ENCODE measurements at places on chromosomes 3 and 15. TPM values are rescaled to one million over a fixed set of nuclear protein-coding genes. Genes with fewer than 3 reads are reported as not detected.

Gene ALDH1A3
- 25.4 TPM for total RNA-seq

DNA sequence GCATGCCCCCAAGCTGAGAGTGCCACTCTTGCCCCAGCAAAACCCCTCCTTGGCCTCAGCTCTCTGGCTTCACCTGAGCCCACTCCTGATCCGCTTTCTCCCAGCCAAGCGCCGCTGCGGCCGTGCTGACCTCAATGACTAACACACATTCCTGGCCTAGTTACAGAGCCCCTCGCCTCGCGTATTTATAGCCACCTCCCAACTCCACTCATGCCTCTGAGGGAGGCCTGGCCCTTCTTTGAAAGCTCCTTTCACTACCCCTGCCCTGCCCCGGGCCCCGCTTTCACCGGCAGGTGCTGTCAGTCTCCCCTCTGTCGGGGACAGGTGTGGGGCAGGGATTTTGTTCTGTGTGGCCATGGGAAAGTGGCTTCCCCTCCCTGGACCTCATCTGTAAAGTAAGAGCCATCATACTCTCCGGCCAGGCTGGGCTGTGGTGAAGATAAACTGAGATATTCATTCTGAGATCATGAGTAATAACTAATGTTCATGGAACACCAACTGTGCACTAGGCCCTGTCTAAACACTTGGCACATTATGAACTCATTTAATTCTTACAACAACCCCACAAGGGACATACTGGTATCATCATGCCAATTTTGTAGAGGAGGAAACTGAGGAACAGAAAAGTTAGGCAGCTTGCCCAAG lies 13.2 kb upstream of the ATP2B2 start:
- peak; percentile 40 for DNase-seq
- H3K36me3 ChIP-seq = no peaks in the 10 kb centered on the region
- H3K27me3 ChIP-seq = peaks cover 27% of the 10 kb centered on the region
- no peaks in the 10 kb centered on the region for H3K4me1 ChIP-seq

DNA sequence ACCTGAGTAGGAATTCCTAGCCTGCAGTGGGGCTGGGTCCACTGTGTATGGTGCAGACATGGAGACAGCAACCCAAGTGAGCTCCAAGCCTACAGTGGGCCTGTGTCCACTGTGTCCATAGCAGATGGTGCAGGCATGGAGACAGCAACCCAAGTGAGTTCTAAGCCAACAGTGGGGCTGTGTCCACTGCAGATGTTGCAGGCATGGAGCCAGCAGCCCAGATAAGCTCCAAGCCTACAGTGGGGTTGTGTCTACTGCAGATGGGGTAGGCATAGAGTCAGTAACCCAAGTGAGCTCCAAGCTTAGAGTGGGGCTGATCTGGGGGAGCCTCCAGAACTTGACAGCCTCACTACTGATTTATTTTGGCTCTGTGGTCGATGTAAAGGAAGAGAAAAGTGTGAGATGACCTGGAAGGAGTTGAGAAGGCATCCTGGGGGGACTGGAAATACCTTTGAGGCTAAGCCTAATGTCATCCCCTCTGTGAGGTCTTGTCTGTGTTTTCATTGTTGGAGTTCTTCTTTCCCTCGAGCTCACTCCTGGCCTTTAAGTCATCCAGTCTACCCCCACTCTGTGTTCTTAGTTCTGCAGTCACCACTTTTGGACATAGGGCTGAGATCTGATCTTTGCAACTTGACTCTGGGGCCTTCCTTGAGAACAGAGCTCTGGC lies 22.4 kb upstream of the IL16 start:
- H3K36me3 ChIP-seq = no peaks in the 10 kb centered on the region
- peaks cover 12% of the 10 kb centered on the region for H3K4me1 ChIP-seq
- no peak overlapping the region for H3K27ac ChIP-seq
- DNase-seq = peak; percentile 64
- H3K4me3 ChIP-seq = no peak overlapping the region

- no peak overlapping the region for H3K27ac ChIP-seq
- no peaks in the 10 kb centered on the region for H3K36me3 ChIP-seq
Observed at GRCh38 chr3:146164971-146165769, 4.2 kb upstream of the PLOD2 start.

Gene CLSTN2
- total RNA-seq = 3.1 TPM

GRCh38 chr3:123347691-123348264 lies 101.1 kb downstream of the ADCY5 start:
- H3K4me1 ChIP-seq = peaks cover 13% of the 10 kb centered on the region
- DNase-seq = no peak
- peaks cover 4% of the 10 kb centered on the region for H3K27me3 ChIP-seq
- no peak overlapping the region for H3K4me3 ChIP-seq

- no peak for DNase-seq
- no peaks in the 10 kb centered on the region for H3K4me1 ChIP-seq
- no peak overlapping the region for H3K27ac ChIP-seq
Observed at GRCh38 chr3:31116651-31117050, 222.2 kb upstream of the GADL1 start.

DNA sequence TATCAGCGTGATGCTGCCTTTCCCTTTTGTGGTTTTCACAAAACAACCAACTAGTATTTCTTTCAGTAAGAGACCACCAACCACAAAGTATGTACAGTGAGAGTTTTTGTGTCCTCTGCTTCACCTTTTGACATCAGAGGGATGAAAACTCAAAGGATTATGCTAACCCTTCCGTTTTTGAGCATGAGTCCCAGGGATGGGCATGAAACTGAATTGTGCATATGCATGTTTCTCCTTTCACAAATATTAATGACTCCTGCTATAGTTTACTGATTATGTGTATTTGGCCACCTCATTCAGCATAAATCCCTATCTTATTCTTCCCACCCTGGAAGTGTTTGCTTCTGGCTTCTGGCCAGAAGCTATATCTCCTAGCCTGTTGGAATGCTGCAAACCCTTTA lies 59.2 kb downstream of the RSRC1 start:
- H3K4me3 ChIP-seq = no peak overlapping the region
- no peaks in the 10 kb centered on the region for H3K27me3 ChIP-seq
- no peak overlapping the region for H3K27ac ChIP-seq
- no peaks in the 10 kb centered on the region for H3K4me1 ChIP-seq
- peaks cover 2% of the 10 kb centered on the region for H3K36me3 ChIP-seq
- DNase-seq = peak; percentile 12

Gene DNASE1L3
- 0.89 TPM for total RNA-seq

DNA sequence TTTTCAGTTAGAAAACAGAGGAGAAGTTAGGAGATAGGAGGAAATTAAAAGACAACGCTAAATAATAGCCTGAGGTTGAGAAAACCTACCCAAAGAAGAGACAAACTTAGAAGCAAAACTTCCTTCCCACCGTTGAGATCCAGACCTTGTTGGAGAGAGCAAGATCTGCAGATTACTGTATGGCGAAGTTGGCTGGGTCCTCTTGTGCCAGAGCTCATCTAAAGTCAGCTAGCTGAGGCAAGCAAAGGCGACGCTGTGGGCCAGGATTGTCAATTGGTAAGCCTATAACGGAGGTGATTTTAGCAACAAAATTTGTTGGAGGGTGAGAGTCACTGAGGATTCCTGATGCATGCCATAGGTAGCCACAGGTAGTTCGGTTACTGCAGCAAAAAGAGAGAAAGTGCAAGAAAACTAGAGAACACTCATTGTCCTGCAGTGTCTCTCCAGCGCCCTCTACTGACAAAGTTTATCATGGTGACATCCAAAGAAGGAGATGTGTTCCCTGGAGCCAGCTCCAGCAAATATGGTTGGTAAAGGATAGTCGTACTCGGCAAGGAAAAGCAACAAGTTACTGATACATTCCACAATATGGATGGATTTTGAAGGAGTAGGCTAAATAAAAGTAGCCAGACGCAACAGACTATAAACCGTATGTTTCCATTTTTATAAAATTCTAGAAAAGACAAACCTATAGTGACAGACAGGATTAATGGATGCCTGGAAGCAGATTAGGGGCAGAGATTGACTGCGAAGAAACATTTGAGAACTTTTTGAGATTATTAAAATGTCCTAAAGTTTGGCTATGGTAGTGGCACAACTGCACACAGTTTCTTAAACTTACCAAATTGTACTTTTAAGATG lies 9.8 kb upstream of the OR5K4 start:
- no peaks in the 10 kb centered on the region for H3K4me1 ChIP-seq
- peak; percentile 5 for DNase-seq
- H3K27ac ChIP-seq = no peak overlapping the region
- no peaks in the 10 kb centered on the region for H3K36me3 ChIP-seq
- H3K4me3 ChIP-seq = no peak overlapping the region
- H3K27me3 ChIP-seq = no peaks in the 10 kb centered on the region

DNA sequence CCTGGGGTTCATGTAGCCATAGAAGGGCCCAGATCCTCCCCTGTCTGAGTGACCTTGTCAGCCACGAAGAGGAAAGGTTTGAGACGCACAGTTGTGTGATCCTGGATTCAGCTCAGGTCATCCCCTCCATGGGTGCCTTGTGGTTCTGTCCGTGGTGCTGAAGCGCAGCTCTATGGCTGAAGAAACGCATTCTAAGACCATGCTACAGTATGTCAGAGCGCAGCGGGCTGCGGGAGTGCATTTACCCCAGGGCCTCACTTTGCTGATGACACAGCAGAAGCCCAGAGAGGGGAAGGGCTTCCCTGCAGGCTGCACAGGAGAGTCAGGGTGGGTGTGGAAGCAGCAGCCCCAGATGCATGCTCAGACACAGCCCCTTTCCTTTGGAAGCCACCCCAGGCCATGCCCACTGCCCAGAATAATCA lies 68.8 kb upstream of the IQSEC1 start:
- no peaks in the 10 kb centered on the region for H3K4me1 ChIP-seq
- H3K4me3 ChIP-seq = no peak overlapping the region
- no peaks in the 10 kb centered on the region for H3K36me3 ChIP-seq
- DNase-seq = peak; percentile 73

- peak; percentile 1 for DNase-seq
- H3K4me1 ChIP-seq = peaks cover 11% of the 10 kb centered on the region
- H3K27ac ChIP-seq = no peak overlapping the region
Observed at GRCh38 chr15:100681335-100681746, 79.0 kb downstream of the ASB7 start.

- H3K27me3 ChIP-seq = no peaks in the 10 kb centered on the region
- DNase-seq = peak; percentile 67
- peak overlapping the region; percentile 54 for H3K27ac ChIP-seq
- H3K36me3 ChIP-seq = peaks cover 10% of the 10 kb centered on the region
- H3K4me3 ChIP-seq = no peak overlapping the region
Observed at GRCh38 chr3:111926266-111926676, 52.6 kb upstream of the ABHD10 start.

GRCh38 chr3:190048932-190049441 lies 71.7 kb downstream of the P3H2 start:
- peaks cover 9% of the 10 kb centered on the region for H3K4me1 ChIP-seq
- H3K27ac ChIP-seq = peak overlapping the region; percentile 42
- H3K36me3 ChIP-seq = no peaks in the 10 kb centered on the region
- no peak overlapping the region for H3K4me3 ChIP-seq

DNA sequence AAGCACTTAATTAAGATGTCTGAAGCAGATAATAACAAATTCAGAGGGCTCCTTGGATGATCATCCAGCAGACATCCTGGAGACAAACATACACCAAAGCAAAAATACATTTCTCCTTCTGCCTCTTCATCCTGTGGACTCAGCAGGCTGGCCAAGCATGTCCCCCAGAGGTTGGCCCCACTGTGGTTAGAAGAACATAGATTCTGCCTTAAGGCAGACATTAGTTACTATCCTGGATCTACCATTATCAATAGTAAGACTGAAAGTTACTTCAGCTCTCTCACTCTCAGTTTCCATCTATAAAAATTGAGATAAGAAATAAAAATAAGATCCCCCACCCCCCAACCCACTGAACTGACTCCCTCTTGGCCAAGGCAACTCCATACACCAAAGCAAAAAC lies 28.6 kb upstream of the TGFBR2 start:
- no peaks in the 10 kb centered on the region for H3K27me3 ChIP-seq
- no peak for DNase-seq
- no peak overlapping the region for H3K4me3 ChIP-seq
- no peaks in the 10 kb centered on the region for H3K36me3 ChIP-seq
- H3K4me1 ChIP-seq = no peaks in the 10 kb centered on the region

- no peaks in the 10 kb centered on the region for H3K4me1 ChIP-seq
- H3K36me3 ChIP-seq = no peaks in the 10 kb centered on the region
- H3K4me3 ChIP-seq = no peak overlapping the region
- peaks cover 2% of the 10 kb centered on the region for H3K27me3 ChIP-seq
Observed at GRCh38 chr15:44265757-44266156, 22.8 kb upstream of the GOLM2 start.

GRCh38 chr3:178479860-178480259 lies 56.4 kb upstream of the KCNMB2 start:
- H3K36me3 ChIP-seq = no peaks in the 10 kb centered on the region
- H3K4me3 ChIP-seq = no peak overlapping the region
- DNase-seq = no peak
- H3K27me3 ChIP-seq = no peaks in the 10 kb centered on the region

- H3K4me3 ChIP-seq = no peak overlapping the region
- H3K27ac ChIP-seq = no peak overlapping the region
- H3K36me3 ChIP-seq = no peaks in the 10 kb centered on the region
Observed at GRCh38 chr3:39990532-39990931, 181.1 kb downstream of the MYRIP start.

GRCh38 chr3:152444029-152444641 lies 175.4 kb downstream of the MBNL1 start:
- H3K27ac ChIP-seq = no peak overlapping the region
- no peaks in the 10 kb centered on the region for H3K4me1 ChIP-seq
- no peaks in the 10 kb centered on the region for H3K27me3 ChIP-seq
- peak; percentile 81 for DNase-seq
- no peak overlapping the region for H3K4me3 ChIP-seq

Gene UBE2E2
- 19.2 TPM for total RNA-seq

DNA sequence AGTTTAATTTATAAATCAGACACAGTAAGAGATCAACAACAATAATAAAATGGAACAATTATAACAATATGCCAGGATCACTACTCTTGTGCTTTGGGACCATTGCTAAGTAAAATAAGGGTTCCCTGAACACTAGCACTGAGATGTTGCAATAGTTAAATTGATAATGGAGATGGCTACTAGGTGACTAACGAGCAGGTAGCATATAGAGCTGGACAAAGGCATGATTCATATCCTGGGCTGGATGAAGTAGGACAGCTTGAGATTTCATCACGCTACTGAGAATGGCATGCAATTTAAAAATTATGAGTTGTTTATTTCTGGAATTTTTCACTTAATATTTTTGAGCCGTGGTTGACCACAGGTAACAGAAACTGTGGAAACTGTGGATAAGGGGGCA lies 20.7 kb upstream of the MYZAP start:
- no peaks in the 10 kb centered on the region for H3K36me3 ChIP-seq
- no peaks in the 10 kb centered on the region for H3K4me1 ChIP-seq
- H3K27me3 ChIP-seq = no peaks in the 10 kb centered on the region
- H3K4me3 ChIP-seq = no peak overlapping the region
- H3K27ac ChIP-seq = no peak overlapping the region

DNA sequence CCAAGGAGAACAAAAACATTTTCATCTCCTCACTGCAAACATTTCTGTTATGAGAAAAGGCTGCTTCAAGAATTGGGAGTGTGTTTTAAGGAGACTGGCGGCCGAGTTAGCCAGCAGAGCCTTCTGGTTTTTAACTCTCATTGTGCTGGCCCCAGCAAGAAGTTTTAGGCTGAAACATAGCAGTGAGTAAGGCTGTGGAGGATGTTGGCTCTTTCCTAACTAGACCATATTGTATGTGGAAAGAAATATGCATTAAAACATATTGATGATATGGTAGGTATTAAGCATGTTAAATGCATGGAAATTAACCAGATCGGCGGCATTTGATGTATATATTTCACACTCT lies 90.7 kb downstream of the TIGIT start:
- DNase-seq = no peak
- H3K4me3 ChIP-seq = peak overlapping the region; percentile 46
- peaks cover 13% of the 10 kb centered on the region for H3K4me1 ChIP-seq
- no peaks in the 10 kb centered on the region for H3K27me3 ChIP-seq

GRCh38 chr3:177481329-177481728 lies 284.0 kb upstream of the TBL1XR1 start:
- H3K4me3 ChIP-seq = no peak overlapping the region
- no peak for DNase-seq
- H3K4me1 ChIP-seq = peaks cover 10% of the 10 kb centered on the region
- H3K27me3 ChIP-seq = no peaks in the 10 kb centered on the region

Gene TIMP4
- 2.8 TPM for total RNA-seq

All from muscle of leg (tissue), 16 donors.